ENCODE measurements at places on chromosomes 11 and 22.

- DNase-seq: no peak
These were observed 14.3 kb downstream of the PISD start for GRCh38 chr22:31647523-31648320.

DNA sequence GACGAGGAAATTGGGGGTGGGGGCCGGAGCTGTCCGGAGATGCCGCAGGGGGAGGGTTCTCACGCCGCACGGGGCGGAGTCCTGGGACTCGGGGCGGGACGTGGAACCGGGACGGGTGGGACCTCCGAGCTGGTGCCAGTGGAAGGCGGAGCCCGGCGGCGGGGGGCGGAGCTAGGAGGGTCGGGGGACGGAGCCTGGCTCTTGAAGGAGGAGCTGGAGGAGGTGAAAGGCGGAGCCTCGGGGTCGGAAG is 271 bp downstream of the FKBP2 start:
- DNase-seq: peak; percentile 100

DNA sequence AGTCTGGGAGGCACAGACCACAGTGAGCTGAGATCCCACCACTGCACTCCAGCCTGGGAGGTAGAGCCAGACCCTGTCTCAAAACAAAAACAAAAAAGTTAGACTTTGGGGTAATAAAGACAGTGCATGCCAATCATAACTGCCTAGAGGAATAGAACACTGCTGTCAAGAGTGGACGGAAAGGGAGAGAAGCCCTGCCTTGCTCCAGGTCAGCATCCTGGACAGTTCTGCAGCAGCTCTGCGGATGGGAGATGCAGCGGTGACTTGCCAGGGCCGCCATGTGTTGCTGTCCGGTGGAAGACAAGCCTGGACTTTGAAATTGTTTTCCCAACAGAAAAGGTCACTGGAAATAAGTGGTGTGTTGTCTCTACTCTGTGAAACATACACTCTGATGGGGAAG is 618.2 kb downstream of the TBC1D22A start:
- DNase-seq: no peak

DNA sequence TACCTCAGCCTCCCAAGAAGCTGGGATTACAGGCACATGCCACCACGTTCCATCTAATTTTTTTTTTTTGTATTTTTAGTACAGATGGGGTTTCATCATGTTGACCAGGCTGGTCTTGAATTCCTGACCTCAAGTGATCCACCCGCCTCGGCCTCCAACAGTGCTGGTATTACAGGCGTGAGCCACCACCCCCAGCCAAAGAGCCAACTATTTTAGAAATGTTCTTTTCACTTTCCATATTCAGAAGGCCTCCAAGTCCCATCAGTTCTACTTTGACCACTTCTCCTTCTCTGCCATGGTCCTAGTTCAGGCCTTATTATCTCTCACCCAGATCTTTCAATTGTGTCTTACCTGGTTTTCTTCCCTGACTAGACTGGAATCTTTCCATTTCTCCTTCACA is 48.2 kb downstream of the CCDC83 start:
- DNase-seq: no peak

GRCh38 chr11:36251823-36252222 is 37.4 kb downstream of the COMMD9 start:
- DNase-seq: no peak

GRCh38 chr11:118996926-118997626 is 862 bp upstream of the CENATAC start:
- DNase-seq: peak; percentile 41

- no peak for DNase-seq
These were observed 76.6 kb upstream of the UCP3 start for GRCh38 chr11:74085542-74085892.

DNA sequence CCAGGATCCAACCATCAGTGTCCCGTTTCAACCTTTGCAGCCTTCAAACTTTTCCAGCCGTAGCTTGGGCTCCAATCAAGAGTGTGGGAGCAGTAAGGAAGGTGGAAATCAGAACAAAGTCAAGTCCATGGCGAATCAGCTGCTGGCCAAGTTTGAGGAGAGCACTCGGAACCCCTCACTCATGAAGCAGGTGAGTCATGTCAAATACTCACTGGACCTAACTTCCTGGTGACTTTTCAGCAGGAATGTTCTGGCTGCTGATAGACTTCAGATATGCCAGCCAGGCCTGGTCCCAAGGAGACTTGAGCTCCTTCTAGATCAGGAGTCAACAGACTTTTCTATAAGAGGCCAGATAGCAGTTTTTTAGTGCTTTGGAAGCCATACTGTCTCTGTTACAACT is 129.0 kb downstream of the MICAL2 start:
- no peak for DNase-seq

- DNase-seq: no peak
These were observed 325.7 kb upstream of the C11orf87 start for GRCh38 chr11:109096266-109096665.

DNA sequence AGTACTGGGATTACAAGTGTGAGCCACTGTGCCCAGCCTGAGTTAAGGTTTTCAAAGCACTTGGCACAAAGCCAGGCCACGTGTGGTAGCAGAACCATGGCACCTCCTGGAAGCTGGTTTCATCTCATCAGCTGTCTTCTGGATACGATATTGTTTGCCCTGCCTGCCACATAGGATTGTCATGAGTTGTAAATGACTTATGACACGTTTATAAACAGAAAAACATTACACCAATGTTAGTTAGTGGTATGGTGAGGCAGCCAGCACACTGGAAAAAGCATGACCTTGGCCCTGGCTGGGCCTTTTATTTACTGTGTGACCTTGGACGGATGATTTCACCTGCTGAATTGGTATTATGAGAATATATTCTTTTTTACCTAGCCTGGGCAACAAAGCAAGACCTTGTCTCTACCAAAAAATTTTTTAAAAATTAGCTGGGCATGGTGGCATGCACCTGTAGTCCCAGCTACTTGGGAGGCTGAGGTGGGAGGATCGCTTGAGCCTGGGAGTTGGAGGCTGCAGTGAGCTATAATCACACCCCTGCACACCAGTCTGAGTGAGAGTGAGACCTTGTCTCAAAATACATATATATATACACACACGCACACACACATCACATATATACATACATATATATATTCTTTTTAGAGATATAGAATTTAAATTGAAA is 24.0 kb upstream of the MYH9 start:
- DNase-seq: peak; percentile 61

DNA sequence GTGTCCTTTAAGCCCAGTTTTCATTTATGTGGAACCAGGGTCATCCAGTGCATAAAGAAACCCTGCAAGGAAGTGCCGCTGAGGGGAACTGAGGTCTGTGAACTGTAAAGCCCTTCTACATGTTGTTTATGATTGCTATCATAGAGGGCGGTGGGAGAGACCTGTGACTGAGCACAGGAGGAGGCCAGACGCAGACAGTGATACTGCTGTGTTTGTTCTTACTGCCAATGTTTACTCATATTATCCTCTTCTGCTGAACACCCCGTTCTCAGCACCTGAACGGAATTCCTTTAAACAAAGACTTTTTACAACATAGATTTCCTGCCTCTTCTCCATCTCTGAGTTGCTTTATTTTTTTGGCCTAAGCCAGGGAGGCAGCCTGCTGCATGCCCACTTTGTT is 967 bp upstream of the GALNT18 start:
- DNase-seq: no peak

DNA sequence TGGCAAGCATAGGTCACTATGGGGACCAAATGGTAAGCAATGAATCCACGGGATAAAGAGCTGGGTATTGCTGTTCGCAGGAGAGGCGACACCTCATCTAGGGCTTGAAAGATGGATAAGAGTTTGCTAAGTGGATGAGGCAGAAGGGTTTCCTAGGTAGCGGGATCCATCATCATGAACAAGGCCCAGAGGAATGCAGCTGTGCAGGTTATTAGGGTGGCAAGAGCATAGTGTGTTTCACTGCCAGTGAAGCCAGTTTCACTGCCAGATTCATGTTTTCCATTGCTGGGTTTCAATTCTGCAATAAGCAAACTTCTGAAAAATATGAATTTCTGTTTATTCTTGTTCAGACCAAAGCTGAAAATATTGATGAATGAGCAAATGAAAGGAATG is 27.2 kb downstream of the WEE1 start:
- DNase-seq: no peak

DNA sequence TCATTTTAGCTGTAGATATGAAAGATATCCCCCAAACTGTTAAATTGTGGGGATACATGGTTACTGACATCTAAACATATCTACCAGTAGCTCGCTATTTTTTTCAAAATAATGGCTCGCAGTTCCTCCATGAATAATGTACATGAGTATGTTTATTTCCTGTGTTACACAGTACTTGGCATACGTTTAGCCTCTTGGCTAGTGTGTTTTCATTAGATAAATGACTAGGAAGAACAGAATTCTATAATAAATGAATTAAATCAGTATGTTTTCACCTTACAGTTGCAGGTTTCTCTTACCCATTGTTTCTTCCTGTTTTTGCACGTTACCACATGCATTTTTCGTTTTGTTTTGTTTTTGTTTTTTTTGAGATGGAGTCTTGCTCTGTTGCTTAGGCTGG is 21.8 kb downstream of the RNF169 start:
- DNase-seq: no peak

- no peak for DNase-seq
These were observed 12.6 kb downstream of the RSPH14 start for GRCh38 chr22:23129149-23129548.

DNA sequence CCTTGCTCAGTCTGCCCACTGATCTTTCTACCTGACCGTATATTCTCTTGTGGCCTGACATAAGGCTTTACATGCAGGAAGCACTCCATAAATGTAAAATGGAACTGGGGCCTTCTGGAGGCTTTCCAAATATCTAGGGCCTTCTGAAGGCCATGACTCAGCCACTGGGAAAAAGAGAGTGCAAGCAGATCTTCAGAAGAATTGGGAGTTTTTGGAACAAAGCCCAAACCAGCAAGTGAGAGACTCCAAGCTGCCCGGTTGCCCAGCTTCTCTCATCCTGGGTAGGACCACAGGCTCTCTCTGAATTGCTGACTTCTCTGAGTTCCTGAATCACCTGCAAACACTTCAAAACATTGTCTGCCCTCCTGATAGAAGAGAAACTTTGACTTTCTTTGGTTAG is 107.9 kb upstream of the BMAL1 start:
- DNase-seq: no peak

DNA sequence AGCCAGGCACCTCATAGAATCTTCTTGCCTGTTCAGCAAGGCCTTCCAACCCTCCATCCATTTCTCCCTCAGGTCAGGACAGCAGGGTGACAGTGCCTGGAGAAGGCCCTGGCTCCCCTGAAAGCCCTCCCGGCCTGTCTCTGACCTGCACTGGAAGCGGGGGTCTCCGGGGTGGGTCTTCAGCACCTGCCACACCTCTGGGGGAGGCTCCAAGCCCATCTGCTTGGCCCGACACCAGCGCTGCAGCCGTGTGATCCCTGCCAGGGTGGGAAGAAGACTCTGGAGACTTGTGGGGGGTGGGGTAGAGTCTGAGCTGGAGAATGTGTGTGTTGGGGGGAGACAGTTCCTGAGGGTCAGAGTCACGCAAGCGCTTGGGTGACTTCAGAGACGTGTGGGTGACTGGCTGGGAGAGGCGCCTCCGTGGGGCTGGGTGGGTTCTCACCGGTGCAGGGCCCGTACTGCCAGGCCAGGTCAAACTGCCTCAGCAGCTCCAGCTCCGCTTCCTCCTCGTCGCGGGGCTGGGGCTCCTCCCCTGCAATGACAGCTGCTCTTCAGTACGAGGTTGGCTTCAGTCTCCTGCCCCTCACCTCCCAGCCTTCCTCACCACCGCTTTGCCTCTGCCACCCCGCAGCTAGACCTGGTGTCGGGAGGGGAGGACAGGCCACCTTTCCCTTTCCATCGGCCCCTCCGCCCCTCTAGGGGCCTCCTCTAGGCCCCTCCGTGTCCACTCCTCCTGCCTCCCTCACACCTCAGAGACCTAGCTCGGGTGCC is 615 bp downstream of the POLD4 start:
- no peak for DNase-seq

DNA sequence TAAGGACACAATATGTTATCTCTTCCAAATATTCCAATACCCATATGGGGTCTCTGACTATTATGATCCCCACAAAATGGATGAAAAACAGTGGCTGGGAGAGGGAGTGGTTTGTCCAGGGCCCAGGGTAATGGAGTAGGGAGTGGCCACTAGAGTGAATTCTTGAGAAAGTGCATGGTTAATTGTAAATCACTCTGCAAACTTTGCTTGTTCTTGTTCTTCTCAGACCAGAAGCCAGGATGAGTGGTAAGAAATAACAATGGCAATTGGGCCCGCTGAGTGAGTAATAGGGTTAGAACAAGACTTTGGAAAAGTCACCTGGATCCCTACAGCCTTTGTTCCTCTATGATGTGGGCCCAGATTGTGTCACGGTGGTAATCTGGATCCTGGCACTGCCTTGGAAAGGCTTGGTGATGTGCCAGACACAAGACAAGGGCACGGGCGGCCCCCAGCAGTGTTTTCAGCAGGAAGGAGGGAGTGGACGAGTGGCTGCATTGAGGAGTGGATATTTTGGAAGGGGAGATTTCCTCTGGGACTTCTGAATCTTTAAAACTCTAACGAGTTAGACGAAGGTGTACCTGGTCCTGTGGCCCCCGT is 18.2 kb upstream of the KIRREL3 start:
- DNase-seq: no peak

GRCh38 chr11:110311783-110312579 is 15.6 kb upstream of the RDX start:
- DNase-seq: no peak

- DNase-seq: no peak
These were observed 101.6 kb downstream of the CCDC81 start for GRCh38 chr11:86476109-86476861.

DNA sequence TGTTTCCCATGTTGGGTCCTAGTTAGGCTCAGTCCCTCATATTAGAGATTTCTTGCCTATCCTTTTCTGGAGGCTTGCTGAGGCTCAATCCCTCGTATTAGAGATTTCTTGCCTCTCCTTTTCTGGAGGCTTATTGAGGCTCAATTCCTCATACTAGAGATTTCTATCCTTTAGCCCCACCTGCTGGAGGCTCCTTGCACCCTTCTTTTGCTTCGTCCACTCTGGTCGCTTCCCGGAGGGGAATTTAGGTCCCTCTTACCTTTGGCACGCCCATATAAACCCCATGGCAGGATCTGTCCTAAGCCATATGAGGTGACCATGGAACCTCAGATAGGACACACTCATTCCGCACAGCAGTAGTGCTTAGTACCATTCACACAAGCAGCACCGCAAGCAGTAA is 15.9 kb downstream of the CYP2D6 start:
- DNase-seq: no peak

GRCh38 chr11:70650075-70650909 is 252.0 kb downstream of the CTTN start:
- DNase-seq: peak; percentile 4

GRCh38 chr11:76317296-76317695 is 63.6 kb downstream of the THAP12 start:
- no peak for DNase-seq

GRCh38 chr11:35118906-35119305 is 20.1 kb upstream of the CD44 start:
- no peak for DNase-seq

- DNase-seq: no peak
These were observed 411.9 kb downstream of the CNTN5 start for GRCh38 chr11:99432677-99433076.

- DNase-seq: no peak
These were observed 37.9 kb downstream of the TTC17 start for GRCh38 chr11:43396617-43397016.
